ENCODE measurements at places on chromosomes 5 and 9. TPM values are rescaled to one million over a fixed set of nuclear protein-coding genes. Genes with fewer than 3 reads are reported as not detected.

- DNase-seq: peak; percentile 46
These were observed 137.6 kb downstream of the SUSD1 start for GRCh38 chr9:112037281-112038016.

DNA sequence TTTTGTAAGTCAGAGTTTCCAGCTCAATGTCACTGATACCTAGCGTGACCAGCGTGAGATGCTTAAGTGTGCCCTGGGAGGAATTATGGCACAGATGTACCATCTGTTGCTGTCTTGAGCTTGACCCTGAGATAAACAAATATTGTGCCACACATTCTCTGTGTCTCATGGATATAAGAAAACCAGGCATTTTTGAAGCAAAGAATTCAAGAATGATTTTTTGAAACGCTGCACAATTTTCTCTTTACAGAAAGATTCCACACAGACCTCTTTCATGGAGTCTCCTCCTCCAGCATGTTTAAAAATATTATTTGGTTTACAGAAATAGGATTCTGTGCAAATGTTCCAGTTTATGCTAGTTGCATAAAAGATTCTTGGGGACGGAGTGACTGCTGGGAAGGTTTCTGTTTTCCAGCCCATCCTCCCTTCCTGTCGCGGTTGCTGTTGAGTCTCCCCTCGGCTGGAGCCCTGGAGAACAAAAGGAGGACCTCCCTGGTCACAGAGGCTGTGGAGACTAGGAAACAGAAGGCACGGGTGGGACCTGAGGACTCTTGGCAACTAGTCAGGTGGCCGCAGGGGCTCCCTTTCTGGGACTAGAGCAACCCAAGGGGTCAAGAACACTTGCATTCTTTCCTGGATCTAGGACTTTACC lies 120.8 kb downstream of the RASGRF2 start:
- DNase-seq: no peak

DNA sequence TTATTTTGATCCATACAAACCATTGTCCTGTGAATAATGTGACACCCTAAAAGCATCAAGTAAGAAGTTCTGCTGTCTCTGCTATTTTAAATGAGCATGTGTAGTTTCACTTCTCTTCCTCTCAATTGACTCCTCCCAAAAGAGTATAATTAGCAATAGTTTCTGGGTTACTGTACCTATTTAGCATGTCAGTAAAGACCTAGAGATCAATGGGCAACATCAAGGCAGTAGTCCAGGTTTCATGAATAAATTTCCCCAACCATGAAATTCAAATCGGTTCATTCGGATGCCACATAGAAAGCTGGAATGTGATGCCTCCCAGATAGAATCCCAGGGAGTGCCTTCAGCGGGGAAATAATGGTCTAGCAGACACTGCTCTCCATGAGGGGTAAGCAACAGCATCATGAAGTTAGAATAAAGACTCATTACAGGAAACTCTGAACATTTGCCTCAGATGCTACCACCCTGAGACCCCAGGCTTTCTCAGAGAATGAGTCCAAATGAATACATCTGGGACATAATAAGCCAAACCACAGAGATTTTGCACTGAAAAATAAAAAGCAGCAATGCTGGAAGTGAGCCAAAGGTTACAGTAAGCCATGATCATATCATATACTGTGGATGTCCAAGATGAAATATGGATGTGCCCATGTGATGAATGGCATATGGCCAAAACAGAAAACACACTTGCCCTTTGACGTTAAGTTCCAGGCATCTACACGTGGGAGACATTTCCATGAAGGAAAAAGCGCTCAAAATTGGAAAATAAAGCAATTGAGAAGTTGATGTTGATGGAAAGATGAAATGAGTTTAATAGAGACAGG lies 1107.0 kb upstream of the SEMA6A start:
- DNase-seq: no peak

- DNase-seq: peak; percentile 16
These were observed 22.4 kb downstream of the LHX6 start for GRCh38 chr9:122206118-122207046.

DNA sequence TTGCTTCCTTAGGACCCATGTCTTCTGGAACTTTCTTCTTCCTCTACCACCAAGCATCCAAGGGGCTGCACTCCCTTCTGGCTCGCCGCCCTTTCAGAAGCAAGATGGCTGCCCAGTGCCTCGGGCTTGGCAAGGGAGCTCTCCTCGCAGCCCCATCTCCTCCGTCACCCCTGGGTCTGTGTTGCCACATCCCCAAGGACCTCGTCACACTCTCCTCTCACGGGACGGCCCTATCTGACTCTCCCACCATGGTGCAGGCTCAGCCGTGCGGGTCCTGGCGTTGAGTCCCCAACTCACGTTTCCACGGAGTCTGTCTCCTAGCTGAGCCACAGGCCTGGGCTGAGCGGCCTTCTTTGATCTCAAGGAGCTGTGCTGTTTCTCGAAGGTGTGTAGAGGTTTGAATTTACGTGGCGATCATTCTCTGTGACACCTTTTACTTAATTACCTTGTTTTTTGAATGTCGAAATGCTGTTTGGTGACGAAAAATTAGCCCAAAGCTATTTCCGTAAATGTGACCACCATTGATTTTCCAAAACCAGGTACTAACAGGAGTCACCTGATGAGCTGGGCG lies 15.0 kb upstream of the SCGB3A1 start:
- DNase-seq: no peak

- no peak for DNase-seq
These were observed 54.4 kb upstream of the AFAP1L1 start for GRCh38 chr5:149217096-149217802.

The PCDHGB7 gene
- 0.44 TPM for total RNA-seq

The TNFSF15 gene
- total RNA-seq: 2.2 TPM

DNA sequence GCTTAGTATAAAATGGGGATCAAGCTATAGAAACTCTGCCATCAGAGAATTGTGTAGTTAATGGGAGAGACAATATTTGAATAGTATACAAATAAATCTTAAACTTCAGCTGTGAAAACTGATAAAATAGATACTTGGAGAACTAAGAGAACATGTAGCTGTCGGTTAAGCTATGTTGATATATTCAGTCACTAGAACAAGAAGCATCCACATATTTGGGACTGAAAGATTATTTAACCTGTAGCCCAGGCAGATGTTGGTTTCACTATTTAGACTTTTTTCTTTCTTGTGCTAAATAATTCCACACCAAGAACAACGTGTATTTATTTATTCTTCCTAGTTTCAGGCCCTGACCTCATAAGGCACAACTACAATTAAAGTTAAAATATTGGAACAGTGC lies 521.0 kb upstream of the CCNG1 start:
- no peak for DNase-seq

GRCh38 chr5:177455661-177456590 lies 9.3 kb downstream of the PRR7 start:
- peak; percentile 93 for DNase-seq

GRCh38 chr9:137074657-137075274 lies 2.6 kb upstream of the UAP1L1 start:
- no peak for DNase-seq

GRCh38 chr9:16275795-16276624 lies 594.5 kb downstream of the BNC2 start:
- no peak for DNase-seq

DNA sequence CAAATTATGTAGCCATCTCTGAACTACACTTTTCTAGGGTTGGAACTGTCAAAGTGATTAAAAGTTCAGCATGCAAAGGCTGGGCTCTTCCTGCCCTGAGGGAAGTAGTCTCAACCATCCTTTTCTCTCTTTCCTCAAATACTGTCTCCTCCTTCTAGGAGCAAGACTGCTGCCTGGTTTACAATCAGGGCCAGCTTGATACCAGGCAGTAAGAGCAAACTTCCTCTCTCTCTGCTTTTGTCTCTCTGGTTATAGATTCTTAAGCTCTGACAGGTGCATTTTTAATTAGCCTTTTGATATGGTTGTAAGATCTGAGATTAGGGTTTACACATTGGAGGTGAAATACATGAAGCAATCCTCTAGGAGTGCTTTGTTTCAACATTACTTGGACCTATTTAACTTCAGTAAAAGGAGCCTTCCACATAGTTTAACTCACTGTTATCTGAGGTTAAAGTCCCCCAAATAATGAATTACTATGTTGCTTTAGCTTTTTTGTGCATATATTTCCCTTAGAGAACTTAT lies 436.1 kb downstream of the SPATA31D1 start:
- no peak for DNase-seq

DNA sequence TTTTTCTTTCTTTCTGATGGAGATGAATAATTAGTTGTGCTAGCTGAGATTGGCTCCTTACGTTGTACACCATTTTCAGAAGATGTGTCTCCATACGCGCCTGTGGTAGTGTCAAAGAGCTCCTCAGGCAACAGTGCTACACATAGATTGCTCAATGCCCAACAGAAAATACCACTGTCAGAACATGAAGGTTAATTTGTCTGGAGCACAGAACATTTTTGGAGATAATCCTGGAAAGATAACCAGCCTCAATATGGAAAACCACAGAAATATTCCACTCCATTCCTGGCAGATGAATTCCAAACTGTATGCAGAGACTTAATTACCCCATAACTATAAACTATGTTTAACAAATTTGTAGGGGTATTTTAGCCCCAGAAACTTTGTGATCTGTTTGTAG lies 233.6 kb downstream of the MARCHF11 start:
- no peak for DNase-seq

The EXOSC3 gene
- 125 TPM for total RNA-seq

Measured in PC-3 (cell line).